HFF-Myc (cell line): ENCODE measurements at places on chromosomes 6 and 20.

GRCh38 chr20:63246490-63247288 lies 7.6 kb downstream of the NKAIN4 start:
- DNase-seq, result no peak

DNA sequence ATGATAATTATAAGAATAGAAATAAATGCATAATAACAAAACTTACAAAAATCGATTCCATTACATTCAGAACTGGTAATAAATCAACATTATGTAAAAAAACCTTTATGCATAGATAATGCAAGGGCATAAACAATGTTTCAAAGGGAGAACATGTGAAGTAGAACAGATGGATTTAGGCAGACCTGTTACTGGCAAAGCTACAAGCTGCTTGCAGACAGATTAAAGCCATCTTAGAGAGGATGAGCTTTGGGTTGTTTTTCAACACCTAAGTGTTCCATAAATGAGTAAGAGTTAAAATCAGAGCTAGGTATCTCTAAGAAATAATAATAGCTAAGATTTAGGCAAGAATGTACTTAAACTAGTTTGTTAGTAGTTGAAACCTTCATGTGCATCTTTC lies 37.2 kb downstream of the SNAP25 start:
- DNase-seq, result no peak

- no peak for DNase-seq
Measured at GRCh38 chr6:73639040-73639439, 14.8 kb downstream of the SLC17A5 start.

DNA sequence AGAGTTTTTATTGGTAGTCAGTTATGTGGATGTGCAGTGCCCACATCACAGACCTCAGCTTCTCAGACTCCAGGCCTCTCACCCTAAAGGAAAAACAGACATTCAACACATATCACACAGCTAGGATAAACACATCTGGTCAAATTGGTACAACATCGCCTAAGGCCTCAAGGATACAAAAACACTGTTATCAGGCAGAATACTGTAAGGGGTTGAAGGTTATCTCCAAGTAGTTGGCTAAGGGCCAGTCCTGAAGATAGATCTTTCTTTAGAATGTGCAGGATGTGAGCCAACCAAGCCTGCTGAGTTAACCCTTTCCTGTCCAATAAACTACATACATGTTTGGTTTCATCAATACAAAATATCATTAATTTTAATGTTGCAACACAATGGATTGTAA lies 308.4 kb upstream of the GJE1 start:
- no peak for DNase-seq

DNA sequence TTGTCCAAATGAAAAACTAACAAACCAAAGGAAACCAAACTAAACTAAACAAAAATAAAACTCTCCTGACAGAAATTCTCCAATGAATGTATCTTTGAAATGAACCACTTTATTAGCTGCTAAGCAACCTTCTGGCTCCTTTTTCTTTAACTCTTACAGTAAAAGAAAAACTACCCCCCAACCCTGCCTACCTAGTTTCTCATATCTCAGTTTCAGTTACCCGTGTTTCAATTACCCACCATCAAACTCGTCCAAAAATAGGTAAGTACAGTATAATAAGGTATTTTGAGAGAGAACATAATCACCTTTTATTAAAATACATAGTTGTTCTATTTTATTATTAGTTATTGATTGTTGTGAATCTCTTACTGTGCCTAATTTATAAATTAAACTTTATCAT lies 177.4 kb upstream of the THEMIS start:
- no peak for DNase-seq
